ENCODE measurements at places on chromosomes 7 and 10.

DNA sequence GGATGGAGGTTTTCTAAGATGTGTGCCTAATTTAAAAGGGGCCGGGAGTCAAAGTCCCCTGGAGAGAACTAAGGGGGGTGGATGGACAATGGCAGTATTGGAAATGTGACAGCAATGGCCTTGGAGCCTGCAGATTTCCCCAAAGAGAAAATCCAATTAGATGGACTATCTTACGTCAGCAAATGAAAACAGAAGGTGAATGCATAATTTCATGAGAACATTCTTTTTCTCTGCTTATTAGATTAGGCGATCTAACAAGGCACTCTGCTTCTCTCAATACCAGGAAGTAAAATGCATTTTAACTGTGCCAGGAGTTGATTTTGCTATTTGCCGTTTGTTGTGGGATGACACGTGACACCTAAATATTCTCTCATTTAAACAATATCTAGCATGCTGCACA is 226.6 kb downstream of the ADAM12 start:
- no peak for DNase-seq

- DNase-seq: no peak
These were observed 37.5 kb upstream of the CYP26C1 start for GRCh38 chr10:93023013-93023650.

GRCh38 chr10:124619195-124619594 is 125.0 kb downstream of the FAM53B start:
- DNase-seq: no peak

GRCh38 chr7:115085421-115085820 is 163.5 kb downstream of the MDFIC start:
- DNase-seq: no peak

DNA sequence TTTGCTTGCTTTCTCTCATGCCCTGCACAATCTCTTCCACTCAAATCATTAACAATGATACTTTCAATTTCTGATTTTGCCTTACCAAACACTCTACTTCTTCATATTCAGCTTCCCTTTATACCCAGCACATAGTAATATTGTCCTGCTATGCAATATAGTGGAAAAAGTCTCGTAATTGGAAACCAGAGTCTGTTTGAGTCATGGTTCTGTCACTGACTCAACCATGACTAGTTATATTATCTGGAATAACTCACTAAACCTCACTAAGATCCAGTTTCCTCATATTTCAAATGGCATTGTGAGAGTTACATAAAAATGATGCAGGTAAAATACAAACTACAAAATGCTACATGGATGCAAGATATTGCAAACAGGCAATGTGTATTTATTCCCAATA is 98.5 kb upstream of the LRRTM3 start:
- no peak for DNase-seq

GRCh38 chr7:79741684-79742083 is 288.2 kb upstream of the MAGI2 start:
- no peak for DNase-seq

GRCh38 chr7:117090791-117091190 is 137.5 kb downstream of the ST7 start:
- DNase-seq: no peak

GRCh38 chr10:128001363-128001745 is 94.5 kb downstream of the PTPRE start:
- DNase-seq: no peak

DNA sequence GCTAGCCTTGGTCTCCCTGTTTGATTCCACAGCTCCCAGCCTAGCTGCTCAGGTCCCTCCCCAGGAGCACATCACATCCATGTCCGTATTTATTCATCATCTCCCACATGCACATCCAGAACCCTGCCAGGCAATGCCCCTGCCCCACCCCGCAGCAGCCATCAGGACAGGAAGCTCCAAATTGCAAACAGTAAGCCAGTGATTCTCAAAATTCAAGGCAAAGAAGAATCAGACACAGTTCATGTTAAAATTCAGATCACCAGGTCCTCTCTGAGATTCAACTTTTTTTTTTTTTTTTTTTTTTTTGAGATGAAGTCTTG is 17.7 kb downstream of the LRRC20 start:
- no peak for DNase-seq

GRCh38 chr10:77770081-77770867 is 132.7 kb upstream of the KCNMA1 start:
- DNase-seq: no peak
